GM03348 (cell line): ENCODE measurements at places on chromosomes 16 and 17.

DNA sequence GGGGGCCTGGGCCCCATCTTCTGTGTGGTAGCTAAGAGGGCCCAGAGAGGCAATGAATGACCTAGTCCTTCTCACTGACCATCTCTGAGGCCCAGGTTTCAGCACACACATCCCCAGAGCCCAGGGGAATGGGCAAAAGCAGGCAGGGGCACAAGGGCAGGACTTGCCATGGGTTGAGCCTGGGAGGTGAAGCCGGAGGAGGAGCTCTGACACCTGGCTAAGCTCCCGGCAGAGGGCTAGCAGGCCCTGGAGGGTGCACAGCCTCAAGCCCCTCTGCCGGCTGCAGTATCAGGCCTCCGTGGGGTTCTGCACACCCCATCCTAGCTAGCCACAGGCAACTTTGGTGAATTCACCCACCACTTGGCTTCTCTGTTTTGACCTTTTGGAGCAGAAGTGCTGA lies 5.3 kb downstream of the SRCIN1 start:
- DNase-seq: no peak

DNA sequence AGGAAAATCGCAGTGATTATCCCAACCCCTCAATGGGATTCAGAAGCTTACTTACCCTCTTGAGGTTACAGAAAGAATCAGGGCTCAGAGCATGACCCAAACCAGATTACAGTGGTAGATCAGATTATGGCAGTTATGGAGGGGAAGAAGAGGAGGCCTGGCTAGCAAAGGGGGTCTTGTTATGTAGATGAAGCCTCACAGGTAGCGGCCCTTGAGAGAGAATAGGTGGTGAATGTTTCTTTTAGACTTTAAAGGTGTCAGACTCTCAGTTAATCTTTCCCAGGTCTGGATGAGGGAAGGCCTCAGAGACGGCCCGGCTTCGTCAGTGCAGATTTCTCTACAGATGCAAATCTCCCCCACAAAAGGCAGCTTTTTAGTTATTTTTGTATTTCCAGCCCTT lies 15.6 kb downstream of the RNF112 start:
- no peak for DNase-seq

GRCh38 chr16:12995721-12996372 lies 94.4 kb downstream of the SHISA9 start:
- no peak for DNase-seq

- peak; percentile 83 for DNase-seq
Measured at GRCh38 chr17:47257651-47258339, 4.2 kb downstream of the ITGB3 start.

DNA sequence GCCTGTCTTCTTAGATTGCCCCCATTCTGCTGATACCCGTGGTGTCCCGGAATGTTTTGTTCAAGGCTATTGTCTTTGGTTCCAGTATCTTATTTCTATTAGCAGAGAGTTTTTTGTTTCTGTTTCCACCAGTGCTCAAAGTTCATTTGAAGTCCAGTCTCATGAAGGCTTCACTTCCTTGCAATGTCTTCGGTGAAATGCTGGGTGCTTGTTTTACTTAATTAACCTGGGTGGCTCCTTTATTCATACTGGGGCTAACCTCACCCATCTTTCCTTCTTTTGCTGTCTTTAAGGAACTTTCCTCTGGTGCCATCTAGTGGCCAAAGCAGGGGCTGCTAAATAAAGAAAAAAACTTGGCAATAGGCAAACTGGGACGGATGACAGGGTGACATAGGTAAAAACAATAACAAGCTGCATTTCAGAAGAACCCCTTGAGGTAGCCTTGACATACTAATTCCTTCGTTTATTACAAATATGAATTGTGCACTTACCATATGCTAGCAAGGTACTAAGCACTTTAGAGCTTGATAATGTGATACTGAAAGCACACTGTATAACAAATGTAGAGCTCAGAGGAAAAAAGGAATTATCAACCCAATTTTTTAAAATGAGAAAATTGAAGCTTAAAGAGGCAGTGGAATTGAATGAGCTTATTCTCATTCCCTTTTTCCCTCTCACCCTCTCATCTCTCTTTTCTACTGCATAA lies 2.8 kb upstream of the SMIM36 start:
- peak; percentile 50 for DNase-seq
